ENCODE measurements at places on chromosomes 12 and 14.

- DNase-seq = peak; percentile 86
Observed at GRCh38 chr12:116455540-116456329, 103.4 kb upstream of the MAP1LC3B2 start.

DNA sequence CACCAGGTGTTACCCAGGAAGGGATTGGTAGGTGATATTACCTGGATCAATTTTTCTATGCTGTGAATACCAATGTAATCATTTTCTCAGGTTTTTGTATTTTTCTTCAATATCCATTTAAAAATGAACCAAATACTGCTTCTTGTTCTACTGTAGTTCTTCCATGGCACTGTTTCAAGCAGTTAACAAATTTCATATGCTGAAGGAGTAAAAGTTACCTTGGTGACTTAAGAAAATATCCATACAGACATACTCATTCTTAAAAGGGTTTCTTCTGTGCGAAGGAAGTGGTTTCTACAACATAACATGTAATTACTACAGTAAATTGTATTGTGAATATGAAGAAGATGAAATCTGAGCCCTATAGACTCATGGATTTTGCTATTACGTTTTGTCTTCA, 222.5 kb downstream of the TMEM117 start:
- no peak for DNase-seq

DNA sequence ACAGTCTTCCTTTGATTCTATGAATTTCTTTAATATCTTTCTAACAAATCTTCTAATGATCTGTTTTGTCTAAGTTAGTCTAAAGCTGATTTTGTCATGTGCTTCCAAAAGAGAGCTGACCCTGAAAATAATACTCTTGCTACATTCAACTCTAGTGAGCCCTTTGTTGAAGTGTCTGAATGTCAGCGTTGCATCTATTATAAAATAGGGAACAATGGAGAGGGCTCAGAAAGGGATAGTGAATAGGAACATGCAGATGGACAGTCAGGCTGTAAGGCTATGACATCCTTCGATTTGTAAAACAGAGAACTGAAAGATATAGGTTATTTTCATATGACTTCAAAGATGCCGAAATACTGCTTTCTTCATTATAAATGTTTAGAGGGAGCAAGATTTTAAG, 304.5 kb downstream of the GALC start:
- DNase-seq = no peak

GRCh38 chr12:69885658-69886057, 60.6 kb downstream of the MYRFL start:
- no peak for DNase-seq

GRCh38 chr14:31228533-31228932, 20.9 kb upstream of the HECTD1 start:
- no peak for DNase-seq

GRCh38 chr12:109920261-109920780, 20.2 kb downstream of the TCHP start:
- no peak for DNase-seq

- no peak for DNase-seq
Observed at GRCh38 chr14:25484906-25485305, 435.0 kb upstream of the STXBP6 start.

GRCh38 chr12:109033239-109034196, 12.7 kb upstream of the SVOP start:
- DNase-seq = no peak

- DNase-seq = no peak
Observed at GRCh38 chr14:72547999-72548398, 345.9 kb downstream of the DPF3 start.

DNA sequence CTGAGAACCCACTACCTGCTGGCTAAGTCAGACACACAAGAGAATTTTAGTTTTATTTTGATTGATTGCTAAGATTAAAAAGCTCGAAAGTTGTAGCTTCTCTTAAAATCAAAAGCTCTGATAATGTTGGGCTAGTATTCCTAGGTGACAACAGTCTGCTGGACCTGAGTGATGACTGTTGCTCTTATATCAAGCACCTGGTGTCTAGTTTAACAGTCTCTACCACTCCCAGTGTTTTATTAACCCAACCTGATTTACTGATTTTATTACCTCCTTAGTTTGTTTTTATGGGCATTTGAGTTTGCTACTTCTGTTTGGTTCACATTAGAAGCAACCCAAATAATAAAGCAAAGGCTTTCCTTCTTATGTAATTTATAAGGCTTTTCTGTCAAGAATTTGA, 41.8 kb downstream of the ATP6V1D start:
- DNase-seq = no peak

- DNase-seq = no peak
Observed at GRCh38 chr12:114679942-114680341, 4.0 kb downstream of the TBX3 start.

DNA sequence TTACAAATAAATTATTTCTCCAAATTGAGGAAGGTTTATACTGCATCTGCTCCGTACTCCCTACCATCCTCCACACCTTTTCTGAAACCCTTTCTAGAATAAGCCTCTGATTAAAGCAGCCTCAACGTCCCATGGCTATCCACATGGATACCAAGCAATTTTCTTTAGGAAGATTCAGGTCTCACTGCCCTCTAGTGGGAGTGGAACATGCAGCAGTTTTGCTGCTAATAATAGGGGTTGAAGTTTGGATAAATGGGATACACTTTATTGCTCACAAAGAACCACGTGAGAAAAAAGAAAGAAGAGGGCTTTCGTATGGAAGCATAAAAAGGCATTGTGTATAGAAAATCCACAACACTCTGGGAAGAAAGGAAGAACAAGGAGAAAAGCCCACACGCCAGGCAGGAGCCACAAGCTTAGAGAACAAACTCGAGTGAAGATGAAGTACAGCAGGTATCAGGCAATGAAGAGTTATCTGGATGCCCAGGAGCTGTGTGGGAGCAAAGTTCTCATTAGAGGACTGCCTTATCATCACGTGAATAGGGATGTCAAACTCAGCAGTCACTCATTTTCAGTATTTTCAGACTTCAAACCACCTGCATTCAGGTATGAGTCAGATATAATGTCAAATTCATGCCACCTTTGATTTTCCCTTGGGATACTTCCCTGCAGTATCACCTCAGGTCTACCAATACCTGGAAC, 45.8 kb downstream of the CCER1 start:
- no peak for DNase-seq

DNA sequence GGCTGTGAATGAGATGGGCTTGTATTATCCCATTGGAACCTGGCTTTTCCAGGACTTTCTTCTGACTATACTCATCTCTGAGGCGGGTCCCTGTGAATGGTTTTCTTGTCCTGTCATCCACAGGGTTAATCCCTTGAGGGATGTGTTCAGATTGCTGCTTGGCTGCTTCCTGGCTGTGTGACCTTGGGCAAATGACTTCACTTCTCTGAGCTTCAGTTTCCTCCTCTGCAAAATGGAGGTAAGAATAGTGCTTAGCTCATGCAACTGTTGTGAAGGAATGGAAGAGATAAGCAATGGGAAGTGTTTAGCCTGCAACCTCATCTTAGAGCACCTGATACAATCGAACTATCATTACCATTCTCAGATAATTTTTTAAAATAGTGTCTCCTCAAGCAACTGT, 32.1 kb upstream of the PPP1CC start:
- no peak for DNase-seq

- no peak for DNase-seq
Observed at GRCh38 chr12:54385251-54385914, 850 bp upstream of the ZNF385A start.

DNA sequence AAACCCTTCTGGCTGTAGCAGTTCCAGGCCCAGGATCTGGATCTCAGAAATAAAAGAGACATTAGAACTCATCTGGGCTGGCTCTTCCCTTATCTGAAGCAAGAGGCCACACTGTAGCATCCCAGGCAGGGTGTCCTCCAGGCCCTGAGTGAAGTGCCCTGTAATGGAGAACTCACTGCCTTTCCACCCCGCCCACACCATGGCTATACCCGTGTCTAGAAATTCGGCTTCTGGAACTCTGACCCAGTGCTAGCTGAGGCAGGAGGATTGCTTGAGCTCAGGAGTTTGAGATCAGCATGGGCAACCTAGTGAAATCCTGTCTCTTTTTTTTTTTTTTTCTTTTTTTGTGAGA, 23.5 kb upstream of the PLEKHG3 start:
- DNase-seq = no peak

DNA sequence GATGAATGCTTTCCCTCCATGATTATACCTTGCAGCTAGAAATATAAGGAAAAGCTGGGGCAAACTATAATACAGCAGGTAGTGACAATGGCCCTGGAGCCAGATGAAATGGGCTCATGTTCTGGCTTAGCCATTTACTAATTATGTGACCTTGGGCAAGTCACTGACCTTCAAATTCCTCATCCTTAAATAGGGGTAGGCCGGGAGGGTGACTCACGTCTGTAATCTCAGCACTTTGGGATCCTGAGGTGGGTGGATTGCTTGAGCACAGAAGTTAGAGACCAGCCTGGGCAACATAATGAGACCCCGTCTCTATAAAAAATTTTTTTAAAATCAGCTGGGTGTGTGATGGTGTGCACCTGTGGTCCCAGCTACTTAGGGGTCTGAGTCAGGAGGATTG, 155.4 kb downstream of the C12orf75 start:
- no peak for DNase-seq

- no peak for DNase-seq
Observed at GRCh38 chr12:16454481-16454880, 107.0 kb downstream of the MGST1 start.

GRCh38 chr14:69713993-69714679, 52.8 kb upstream of the SRSF5 start:
- DNase-seq = no peak

DNA sequence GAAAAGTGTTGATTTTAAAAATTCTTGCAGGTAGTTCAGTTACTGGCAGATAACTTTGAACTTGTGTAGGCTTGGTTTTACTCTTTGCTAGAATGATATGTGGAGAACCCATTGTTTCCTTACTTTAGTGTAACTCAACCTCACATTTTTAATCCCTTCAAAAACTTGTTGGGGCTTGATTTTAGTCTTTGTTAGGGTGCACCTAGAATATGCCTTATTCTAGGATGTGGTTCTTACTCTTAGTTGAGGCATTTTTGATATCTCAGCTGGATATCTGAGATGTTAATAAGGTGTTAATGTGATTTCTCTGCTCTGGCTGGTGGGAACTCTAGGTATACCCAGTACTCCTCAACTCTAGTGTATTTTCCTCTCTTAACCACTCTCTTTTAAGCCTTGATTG, 10.0 kb downstream of the MNAT1 start:
- no peak for DNase-seq

GRCh38 chr12:59723520-59723919, 127.7 kb downstream of the SLC16A7 start:
- no peak for DNase-seq

DNA sequence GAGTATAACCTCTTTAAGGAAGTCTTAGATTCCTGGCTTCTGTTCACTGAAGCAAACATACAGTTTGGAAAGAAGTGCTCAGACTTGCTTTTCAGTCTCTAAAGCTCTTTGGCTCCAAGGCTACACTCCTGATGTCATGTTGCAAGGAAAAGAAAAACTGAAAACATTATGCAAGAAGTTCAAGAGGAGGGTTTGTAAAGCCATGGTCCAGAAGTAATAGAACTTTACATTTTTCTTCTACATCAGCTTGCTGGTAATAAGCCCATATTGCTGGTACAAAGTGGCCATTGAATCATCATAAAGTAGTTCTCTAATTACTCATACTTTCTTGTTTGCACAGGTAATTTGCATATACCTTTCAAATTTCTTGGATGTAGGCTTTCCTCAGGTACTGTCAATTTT, 83.6 kb downstream of the BBS10 start:
- no peak for DNase-seq

DNA sequence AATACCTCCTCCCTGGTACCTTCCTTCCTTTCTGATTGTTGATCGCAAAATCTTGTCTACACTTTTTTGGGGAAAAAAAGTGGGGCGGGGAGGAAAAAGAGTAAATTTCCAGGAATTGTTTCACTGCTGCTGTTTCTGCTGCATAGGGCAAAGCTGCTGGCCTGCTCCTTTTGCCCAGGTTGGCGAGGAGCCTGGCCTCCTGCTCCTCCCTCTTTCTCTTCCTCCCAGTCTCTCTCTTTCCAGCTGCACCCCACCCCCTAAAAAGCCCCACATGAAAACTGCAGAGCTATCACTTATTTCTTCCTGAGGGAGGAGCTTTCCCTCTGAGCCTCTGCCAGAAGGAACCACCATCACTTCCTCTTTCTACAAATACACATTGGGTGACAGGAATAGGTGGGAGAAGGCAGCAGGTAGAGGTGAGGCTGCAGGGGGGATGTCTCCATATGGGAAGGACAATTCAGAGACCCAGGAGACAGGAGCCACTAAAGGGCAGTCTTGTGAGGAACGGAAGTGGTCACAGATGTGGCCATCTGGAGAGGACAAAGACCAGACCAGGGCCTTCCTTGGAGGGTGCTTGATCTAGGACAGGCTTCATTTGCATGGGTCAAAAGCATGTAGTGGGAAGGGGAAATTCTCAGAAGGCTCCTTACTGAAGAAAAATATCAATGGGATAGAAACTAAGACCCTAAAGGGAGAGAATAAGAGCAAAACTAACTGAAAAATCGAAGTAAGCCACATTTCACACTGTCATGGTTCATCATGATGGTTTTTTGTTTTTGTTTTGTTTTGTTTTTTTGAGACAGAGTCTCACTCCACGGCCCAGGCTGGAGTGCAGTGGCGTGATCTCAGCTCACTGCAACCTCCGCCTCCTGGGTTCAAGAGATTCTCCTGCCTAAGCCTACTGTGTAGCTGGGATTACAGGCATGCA, 14.8 kb downstream of the ZBTB39 start:
- DNase-seq = no peak

- no peak for DNase-seq
Observed at GRCh38 chr12:111454716-111455447, 49.2 kb downstream of the SH2B3 start.

- DNase-seq = no peak
Observed at GRCh38 chr12:47319746-47320145, 240.0 kb upstream of the AMIGO2 start.

DNA sequence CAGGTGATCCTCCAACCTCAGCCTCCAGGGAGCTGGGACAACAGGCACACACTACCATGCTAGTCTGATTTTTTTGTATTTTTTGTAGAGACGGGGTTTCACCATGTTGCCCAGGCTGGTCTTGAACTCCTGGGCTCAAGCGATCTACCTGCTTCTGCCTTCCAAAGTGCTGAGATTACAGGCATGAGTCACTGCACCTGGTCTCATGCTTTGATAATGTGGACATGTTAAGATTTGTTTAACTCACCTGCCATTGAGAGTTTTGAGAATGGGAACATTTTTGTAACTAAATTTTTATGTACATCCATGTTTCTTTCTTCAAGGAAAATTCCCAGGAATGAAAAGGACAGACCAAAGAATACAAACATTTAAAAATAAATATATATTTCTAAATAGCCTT, 121.2 kb downstream of the MIPOL1 start:
- no peak for DNase-seq
